ENCODE measurements at places on chromosomes 2 and 18.
A peak's percentile ranks its signal among the peaks of the same experiment; 100 is the strongest.

GRCh38 chr2:42169100-42169873 lies at the start of gene EML4:
TSS of gene EML4 (plus strand) at chr2:42169353. CDS start at chr2:42169612, 259 bp downstream.
- peak; percentile 86 for DNase-seq

DNA sequence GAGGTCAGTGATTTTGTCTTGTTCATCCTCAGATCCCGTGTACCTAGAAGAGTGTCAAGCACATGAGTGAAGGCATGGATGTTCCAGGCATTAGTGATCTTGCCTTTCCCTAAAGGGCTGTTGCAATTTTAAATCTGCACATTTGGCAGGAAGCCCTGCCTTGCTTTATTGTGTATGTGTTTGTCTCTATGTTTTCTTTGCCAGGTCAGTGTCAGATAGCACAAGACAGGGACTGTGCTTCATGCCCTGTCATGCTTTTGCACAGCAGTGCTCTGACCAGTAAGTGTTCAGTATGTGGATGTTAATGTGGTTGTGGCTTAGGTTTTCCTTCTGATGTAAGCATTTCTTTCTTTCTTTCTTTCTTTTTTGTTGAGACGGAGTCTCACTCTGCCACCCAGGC lies 131.5 kb downstream of the RGPD3 start:
- DNase-seq: no peak

DNA sequence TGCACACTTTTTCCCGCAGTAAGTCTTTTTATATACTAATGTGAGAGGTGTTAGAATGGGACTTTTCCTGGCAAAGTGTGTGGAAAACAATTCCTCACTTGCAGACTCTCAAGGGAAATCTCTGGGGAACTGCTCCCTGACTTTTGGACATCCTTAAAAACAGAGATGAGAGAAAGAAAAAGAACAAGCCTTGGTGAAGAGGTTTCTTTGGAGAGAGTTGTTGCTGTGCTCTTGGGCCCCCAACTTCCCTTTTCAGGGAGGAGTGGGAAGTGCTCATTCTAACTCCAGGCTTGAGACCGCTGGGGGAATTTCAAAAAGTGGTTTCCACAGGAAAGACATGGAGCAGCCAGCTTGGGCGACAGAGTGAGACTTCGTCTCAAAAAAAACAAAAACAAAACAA lies 142.6 kb upstream of the SPRED2 start:
- DNase-seq: no peak

GRCh38 chr2:47034973-47035609 lies 119.5 kb upstream of the MCFD2 start:
- DNase-seq: no peak

DNA sequence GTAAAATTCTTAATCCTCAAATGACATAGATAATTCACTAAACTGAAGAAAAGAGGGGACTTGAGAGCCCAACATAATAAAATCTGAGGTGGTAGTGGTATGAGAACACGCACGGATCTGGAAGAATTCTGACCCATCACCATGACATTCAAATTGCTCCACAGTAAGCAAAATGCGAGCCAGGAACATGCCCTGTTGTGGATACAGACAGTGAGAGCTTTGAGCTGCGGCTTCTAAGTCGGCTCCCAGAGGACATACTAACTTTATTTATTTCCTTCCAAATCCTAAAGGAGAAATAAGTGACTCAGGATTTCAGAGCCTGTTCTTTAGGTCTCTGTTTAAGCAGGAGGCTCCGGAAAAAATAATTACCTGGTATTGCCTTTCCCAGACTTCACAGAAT lies 143.4 kb upstream of the SMAD7 start:
- no peak for DNase-seq

DNA sequence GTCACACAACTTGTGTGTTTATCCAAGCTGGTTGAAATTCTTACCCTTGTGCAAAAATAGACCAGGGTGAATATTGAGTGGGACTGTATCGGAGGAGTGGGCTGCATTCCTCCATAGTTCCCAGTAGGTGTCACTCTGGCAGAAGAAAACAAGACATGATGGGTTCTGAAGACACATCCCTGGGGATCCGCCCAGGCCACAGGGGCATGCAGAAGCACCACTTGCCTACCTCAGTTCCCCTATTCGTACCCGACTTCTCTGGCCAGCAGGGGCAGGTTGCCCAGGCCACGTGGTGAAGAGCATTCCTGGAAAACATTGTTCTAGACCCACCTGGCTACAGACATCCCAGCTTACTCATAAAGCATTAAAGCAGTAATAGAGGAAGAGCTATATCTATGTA lies 168.2 kb downstream of the FAM210A start:
- DNase-seq: no peak

GRCh38 chr18:67583621-67584020 lies 67.1 kb upstream of the DSEL start:
- DNase-seq: no peak

Measured in T-helper 2 cell (primary cell).